ENCODE measurements at places on chromosomes 1 and 21.
A peak's percentile ranks its signal among the peaks of the same experiment; 100 is the strongest.

DNA sequence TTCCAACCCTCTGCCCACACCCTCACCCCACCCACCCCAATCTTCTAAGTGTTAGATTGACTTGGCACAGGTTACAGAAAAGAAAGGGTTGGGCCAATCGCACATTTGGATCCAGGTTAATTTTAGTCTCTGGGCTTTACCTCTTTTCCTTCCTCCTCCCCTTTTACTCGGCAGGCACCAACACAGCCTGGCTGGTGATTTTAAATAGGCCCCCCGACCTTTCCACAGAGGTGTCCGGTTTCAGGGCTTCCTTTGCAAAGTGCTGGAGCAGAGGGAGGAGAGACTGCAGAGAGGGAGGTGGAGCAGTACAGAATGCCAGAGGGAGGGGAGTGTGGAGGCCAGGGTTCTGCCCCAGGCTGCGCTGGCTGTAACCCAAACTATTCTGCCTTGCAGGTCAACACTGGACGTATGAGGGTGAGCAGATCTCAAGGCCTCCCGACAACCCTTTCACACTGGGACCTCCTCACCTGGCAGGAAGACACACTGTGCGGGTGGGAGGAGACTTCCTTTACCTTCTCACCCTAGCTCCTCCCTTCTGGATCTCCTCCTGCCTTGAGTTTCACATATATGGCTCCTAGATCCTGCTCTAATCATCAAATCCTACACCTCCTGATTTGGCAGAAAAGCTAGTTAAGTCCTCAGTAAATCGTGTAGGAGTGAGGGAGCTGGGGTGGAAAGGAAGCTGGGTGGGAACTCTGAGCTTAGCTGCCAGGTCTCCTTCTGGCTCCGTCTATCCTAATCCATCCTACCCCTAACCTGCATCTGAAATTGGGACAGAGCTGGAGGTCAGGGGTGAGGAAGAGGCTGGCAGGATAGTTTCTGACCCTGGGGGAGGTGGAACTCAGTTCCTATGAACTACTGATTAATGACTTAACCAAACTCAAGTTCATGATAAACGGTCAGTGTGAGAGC is 2.4 kb downstream of the CA14 start:
- no peak for DNase-seq

GRCh38 chr1:217018648-217019047 is 295.4 kb upstream of the ESRRG start:
- DNase-seq: no peak

DNA sequence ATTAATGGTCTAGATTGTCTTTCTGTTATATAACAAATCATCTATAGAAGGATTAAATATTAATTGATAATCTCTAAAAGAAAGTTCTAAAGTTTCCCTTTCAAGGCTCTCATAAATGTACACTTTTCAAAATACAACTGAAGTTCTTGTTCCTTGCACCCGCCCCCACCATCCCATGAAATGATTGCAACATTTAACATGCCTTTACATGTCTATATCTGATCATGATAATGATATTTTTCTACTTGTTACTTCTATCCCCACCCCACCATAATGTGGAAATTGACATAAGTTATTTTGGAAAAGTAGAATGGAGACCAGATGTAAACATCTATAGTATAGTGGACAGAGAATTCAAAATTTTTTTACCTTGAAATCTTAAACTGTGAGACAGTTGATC is 186.6 kb downstream of the NTNG1 start:
- no peak for DNase-seq

- DNase-seq: peak; percentile 78
Observed at GRCh38 chr1:156114101-156114918, at the start of gene LMNA. TSS of gene LMNA (plus strand) at chr1:156114711. CDS start at chr1:156114919, 208 bp downstream.

DNA sequence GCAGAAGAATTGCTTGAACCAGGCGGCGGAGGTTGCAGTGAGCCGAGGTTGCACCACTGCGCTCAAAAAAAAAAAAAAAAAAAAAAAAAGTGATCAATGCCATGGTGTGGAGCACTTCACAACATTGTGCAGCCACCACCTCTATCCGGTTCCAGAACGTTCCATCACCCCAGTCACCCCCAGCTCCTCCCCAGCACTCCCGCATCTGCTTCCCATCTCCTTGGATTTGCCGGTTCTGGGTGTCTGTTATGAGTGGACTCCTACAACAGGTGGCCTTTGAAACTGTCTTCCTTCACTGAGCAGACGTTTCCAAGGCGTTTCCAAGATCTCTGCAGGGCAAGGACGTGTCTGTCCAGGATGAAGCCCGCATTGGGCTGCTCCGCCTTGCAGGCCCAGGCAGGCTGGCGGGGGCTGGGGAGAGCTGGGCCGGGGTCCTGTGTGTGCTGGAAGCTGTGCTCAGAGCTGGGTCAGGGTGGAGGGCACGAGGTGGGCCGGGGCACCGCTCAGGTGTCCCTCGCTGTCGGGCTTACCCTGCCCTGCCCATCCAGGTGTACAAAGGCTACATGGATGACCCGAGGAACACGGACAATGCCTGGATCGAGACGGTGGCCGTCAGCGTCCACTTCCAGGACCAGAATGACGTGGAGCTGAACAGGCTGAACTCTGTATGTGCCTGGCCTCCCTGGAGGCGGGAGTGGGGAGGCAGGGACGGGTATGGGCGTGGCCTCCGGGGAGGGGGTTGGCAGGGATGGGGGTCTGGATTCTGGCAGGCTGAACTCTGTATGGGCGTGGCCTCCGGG is 14.9 kb upstream of the LRRC3 start:
- no peak for DNase-seq

Measured in activated CD8-positive, alpha-beta memory T cell treated with anti-CD3 and anti-CD28 coated beads for 4 hours (primary cell).